ENCODE measurements at places on chromosomes 6 and 20. TPM values are rescaled to one million over a fixed set of nuclear protein-coding genes. Genes with fewer than 3 reads are reported as not detected.

- DNase-seq = no peak
Observed at GRCh38 chr6:122755901-122756300, 23.6 kb upstream of the FABP7 start.

DNA sequence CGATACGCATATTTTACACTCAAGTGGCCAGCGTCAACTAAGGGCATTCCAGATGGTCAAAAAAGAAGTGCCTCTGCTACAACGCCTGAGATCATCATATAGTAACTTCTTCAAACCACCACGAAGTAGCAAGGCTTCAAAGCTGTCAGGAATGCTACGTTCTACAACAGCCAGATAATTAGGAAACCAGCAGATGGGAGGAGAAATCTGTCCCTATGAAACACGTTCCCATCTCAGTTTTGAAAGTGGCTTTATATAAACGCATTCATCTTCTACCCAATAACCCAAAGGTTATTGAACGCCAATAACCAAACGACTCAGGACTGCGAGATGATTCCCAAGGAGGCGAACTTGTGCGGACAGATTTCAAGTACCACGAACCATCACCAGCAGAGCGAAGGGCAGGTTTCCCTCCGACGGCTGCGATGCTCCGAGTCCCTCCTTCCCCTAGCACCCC, 1.2 kb downstream of the ABHD12 start:
- no peak for DNase-seq

DNA sequence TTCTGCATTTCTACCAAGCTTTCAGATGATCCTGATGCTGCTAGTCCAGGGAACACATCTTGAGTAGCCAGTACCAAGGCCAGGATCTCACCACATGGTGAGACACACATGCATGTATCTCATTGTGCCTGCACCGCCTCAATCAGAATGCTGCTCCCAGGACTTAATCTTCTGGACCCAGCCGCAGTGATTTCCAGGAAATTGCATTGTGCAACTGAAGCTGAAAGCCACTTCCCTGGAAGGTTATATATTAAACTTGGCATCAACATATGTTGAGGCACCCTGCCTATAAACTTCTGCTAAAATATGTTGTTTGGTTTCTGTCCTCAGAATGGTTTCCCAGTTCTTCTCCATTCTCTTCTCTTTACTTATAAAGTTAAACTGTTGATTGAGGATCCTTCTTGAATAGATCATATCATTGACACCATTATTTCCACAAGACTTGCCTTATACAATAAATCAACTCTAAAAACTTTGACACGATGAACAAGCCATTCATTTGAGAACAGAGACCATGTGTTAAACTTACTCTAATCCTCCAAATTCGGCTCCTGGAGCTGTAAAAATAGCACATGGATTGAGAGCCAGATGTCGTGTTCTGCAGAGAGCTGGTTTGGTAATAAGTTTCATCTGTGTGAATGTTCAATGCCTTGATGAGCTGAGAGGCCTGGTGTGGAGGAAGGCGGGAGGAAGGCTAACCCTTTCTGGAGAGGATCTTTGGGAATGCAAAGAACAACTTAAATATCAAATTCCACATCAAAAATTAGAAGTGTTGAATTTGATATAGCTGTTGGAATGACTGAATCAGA, 65.0 kb upstream of the PCSK2 start:
- no peak for DNase-seq

- DNase-seq = no peak
Observed at GRCh38 chr6:68729377-68729903, 94.4 kb downstream of the ADGRB3 start.

DNA sequence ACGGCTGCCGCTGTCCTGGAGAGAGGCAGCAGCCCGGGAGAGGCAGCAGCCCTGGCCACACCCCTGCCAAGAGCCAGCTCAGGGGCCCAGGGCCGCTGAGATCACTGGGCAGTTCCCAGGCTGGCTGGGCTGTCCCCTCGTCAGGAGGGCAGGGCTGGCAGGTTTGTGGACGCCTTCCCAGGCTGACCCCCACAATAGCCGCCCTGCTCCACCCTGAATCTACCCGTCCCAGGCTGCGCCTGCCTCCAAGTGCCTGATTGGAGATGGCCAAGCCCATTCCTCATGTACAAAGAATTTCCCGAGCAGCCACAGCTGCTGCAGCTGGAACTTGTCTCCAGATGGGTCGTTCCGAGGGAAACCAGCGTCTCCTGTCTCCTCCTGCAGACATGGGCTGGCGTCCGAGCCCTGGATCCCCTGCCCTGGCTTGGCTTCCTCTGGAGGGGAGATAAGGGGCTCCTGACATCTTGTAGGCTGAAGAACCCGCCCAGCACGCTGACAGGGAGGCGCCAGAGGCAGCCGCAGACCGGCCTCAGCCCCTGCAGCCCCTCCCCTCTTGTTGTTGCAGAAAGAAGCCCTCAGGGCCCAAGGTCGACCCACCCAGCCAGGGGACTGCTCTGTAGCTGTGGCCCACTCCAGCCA, 9.4 kb upstream of the GATA5 start:
- peak; percentile 56 for DNase-seq

- DNase-seq = no peak
Observed at GRCh38 chr20:63652192-63652980, 838 bp downstream of the STMN3 start.

DNA sequence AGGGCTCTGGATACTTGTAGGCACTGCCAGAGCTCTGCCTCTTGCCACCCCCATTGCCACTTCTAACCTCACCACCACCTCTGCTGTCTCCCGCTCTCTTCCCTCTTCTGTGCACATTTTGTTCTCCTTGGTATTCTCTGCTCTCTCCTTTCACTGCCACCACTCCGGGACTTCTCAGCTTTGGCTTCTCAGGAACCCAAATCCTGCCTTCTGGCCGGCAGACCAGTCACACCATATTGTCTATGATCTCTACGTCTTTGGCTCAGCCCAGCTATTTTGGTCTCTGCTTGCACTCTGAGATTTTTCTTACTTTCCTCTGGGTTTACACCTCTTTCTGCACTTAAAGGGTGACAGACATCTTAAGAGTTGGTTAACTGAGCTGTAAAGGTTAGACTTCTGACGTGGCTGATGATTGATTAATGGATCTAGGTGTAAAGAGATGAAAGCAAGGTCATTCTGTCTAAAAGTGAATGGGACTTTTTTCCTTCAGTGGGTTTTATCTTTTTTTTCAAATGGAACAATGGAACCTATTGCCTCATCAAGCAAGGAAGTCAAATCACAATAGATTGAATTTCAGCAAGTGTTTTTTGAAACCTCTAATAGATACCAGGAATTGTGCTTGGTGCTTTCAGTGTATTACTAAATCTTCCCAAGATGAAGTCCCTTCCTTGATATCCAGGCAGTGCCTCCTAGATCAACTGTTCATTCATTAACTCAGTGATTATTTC, 13.8 kb downstream of the MMP24 start:
- DNase-seq = no peak

DNA sequence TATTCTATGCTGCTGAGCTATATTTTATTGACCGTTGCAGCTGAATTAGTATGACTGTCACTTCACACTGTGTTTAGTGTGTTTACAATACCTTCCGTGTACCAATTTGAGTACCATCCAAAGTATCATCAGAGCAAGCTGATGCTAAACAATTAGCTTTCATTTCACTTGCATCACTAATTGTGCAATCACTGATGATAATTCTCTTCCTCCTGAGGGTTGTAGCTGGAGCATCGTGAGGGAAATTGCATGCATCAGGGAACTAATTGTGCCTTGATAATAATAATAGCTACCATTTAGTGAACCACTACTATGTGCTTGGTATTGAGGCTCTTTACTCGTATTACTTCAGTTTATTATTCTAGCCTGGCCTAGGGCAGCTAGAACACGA, 384.8 kb upstream of the SOX4 start:
- DNase-seq = no peak

- DNase-seq = no peak
Observed at GRCh38 chr20:62239278-62239879, 1.1 kb downstream of the OSBPL2 start.

- DNase-seq = no peak
Observed at GRCh38 chr20:48524582-48524981, 303.2 kb downstream of the PREX1 start.

DNA sequence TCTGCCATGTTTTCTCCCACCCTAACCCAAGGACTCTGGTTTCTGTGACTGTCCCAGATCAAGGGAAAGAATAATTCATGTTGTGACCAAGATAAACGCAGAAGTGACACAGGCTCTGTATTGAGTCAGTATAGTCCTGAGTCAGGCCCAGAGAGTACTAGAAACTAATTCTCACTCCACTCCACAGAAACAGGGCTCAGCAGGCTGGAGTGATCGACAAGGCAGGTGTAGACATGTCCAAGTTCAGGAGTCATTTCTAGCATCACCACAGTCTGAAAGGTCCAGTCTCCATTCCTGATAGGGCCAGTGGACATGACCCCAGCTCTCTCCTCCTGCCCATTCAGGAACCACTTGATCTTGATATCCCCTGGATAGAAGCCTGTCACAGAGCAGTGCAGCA, 2.7 kb downstream of the HLA-DOB start:
- no peak for DNase-seq

DNA sequence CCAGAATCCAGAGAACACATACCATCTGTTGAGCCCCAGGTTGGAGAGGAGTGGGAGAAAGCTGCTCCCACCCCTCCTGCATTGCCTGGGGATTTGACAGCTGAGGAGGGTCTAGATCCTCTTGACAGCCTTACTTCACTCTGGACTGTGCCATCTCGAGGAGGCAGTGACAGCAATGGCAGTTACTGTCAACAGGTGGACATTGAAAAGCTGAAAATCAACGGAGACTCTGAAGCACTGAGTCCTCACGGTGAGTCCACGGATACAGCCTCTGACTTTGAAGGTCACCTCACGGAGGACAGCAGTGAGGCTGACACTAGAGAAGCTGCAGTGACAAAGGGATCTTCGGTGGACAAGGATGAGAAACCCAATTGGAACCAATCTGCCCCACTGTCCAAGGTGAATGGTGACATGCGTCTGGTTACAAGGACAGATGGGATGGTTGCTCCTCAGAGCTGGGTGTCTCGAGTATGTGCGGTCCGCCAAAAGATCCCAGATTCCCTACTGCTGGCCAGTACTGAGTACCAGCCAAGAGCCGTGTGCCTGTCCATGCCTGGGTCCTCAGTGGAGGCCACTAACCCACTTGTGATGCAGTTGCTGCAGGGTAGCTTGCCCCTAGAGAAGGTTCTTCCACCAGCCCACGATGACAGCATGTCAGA, 77.4 kb downstream of the ASXL1 start:
- DNase-seq = no peak

GRCh38 chr6:41199552-41200246, 1.2 kb downstream of the TREML2 start:
- DNase-seq = no peak

DNA sequence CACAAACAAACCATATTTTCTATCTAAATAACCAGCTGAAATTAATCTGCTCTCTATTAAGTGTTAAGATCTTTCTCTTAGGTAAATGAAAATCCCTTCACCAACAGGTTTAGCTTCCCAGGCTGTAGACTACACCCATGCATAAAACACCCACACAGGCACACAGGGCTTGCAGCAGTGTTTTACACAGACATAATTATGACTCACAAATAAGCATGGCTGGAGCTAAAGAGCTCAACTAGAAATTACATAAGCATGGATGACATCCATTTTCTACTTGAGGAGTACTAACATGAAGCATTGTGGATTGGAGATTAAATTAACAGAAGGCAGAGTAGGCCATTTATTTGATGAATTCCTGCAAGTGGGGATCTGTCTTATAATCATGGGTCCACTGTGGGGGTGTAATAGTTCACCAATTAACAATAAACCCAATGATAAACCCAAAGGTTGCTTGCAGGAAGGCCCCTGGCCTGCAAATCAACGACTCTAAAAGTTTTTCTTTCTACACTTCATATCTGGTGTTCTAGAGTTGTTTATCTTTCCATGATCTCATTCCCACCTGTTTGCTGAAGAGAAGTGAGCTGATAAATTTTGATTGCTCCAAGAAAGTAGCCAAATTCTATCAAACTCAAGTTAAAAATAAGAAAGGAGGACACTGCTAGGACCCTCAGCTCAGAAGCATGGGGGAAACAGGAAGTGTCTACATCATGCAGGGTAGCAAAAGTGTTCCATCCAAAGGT, 33.8 kb upstream of the E2F3 start:
- no peak for DNase-seq

- DNase-seq = no peak
Observed at GRCh38 chr6:147974376-147974775, 368.3 kb upstream of the SASH1 start.

DNA sequence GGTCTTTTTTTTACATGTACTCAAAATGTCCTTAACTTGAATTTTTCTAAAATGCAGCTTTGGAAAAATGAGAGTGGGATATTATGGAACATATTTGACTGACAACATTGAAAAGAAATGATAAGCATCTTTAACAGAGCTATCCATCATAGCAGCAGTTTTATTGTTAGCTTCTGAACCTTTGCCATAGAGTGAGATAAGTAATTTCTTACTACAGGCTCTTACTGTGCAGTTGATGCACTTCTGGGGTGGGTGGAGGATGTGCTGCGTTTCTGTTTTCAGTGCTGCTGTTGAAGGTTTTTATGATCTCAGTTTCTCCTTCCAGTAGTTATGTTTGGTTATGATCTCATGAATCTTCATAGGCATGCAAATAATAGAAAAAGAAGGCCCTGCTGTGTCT, 267.0 kb downstream of the TMEM242 start:
- DNase-seq = no peak

DNA sequence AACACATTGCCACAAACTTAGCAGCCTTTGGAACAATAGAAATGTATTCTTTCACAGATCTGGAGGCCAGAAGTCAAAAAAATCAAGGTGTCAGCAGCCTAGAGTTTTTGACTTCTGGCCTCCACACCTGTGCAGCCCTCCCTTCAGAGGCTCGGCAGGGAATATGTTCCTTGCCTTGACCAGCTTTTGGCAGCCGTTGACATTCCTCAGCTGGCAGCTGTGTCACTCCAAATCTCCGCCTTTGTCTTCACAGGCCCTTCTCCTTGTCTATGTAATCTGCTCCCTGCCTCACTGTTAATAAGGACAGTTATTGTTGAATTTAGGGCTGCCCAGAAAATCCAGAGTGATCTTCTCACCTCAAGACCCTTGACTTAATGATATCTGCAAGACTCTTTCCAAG, 17.2 kb upstream of the AHI1 start:
- no peak for DNase-seq

DNA sequence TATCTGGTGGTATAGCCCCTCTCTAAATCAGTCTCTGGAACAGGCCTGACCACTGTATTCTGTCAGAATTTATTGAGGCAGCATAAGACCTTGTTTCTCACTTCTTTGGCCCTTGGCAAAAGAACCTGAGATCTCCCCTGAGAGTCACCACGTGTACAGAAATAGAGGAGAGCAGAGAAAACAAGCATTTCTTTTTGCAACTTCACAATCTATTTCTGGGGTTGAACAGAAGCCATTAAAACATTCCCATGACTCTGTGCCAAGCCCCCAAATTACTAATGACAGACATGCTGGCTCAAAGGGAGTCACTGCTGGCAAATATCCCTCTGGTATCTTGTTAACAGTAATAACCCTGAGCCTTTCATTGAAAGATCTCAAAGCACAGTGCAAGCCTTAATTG, 395.3 kb downstream of the MAFB start:
- no peak for DNase-seq

RAET1E gene
- 0.24 TPM for polyA plus RNA-seq

HMGCLL1 gene
- 3.6 TPM for polyA plus RNA-seq

ENPP1 gene
- 20.9 TPM for polyA plus RNA-seq

TCP11 gene
- polyA plus RNA-seq = 1.5 TPM

DLL1 gene
- polyA plus RNA-seq = 9.0 TPM

TGM3 gene
- polyA plus RNA-seq = 0.39 TPM

PCSK2 gene
- polyA plus RNA-seq = 1.6 TPM

Data from left renal pelvis (tissue), 4 donors.